Stimulated activated CD4-positive, alpha-beta T cell treated with anti-CD3 and anti-CD28 coated beads, Interleukin-15, amount 100 ng/mL, for 1 hour (primary cell): ENCODE measurements at places on chromosomes 1 and 21.

- DNase-seq, result no peak
Measured at GRCh38 chr1:33392639-33393038, 38.3 kb downstream of the PHC2 start.

DNA sequence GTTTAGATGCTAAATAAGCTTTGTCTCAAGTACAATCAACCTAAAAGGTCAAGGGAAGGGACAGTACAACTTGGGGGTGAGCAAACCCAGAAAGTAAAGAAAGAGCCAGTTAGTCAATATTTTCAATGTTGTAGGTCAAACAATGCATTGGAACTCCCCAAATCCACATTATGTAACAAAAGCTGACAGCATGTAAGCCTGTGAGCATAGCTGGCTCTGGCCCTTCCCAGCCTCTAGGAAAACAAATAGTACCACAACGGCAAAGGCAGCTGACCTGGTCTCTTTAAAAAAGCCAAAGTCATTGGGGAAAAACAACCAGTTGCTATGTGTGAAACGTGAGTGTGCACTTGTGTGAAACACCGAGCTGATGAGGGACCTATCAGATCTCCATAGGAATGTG lies 3.4 kb downstream of the CBR1 start:
- no peak for DNase-seq

- DNase-seq, result no peak
Measured at GRCh38 chr21:37592496-37592895, 225.9 kb downstream of the DYRK1A start.

DNA sequence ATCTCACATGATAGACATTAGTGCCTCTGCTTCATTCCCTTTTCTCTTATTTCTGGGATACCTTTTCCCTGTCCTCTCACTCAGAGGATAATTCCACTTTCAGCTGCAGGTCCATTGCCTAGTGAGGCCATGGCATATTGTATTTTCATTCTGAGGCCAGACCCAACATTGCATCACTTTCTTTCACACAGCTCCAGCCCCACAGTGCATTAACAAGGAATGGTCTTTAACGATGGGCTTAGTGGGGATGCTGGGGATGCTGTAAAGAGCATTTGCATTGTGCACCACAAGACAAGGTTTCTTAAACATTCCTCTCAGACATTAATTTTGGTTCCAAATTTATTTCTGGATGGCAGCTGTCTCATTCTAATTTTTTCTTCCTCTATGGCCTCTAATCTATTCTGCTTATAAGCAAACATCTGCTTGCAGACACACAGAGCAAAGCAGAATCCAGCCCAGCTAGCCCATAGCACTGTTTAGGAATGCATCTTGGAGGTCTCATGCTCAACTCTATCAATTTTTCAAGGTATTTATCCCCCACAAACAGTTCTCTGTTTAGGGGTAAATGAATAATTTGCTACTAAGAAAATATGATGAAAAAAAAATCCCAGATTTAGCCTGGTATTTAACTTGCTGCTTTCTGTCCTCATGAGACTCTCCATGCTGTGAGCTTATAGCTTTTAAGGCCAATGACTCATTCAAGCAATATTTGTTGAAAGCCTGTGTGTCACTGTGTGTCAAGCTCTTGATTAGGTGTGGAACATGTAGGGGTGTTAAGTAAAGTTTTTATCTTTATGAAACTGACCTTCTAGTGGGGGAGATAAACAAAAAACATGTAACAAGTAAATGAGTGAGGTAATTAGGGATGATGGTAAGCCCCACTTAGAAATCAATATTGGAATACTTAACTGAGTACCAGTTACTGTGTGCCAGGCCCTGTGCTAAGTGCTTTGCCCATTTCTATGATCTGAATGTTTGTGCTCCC lies 44.5 kb upstream of the CCDC190 start:
- DNase-seq, result no peak

- no peak for DNase-seq
Measured at GRCh38 chr1:30965924-30966599, 57.5 kb upstream of the SDC3 start.

DNA sequence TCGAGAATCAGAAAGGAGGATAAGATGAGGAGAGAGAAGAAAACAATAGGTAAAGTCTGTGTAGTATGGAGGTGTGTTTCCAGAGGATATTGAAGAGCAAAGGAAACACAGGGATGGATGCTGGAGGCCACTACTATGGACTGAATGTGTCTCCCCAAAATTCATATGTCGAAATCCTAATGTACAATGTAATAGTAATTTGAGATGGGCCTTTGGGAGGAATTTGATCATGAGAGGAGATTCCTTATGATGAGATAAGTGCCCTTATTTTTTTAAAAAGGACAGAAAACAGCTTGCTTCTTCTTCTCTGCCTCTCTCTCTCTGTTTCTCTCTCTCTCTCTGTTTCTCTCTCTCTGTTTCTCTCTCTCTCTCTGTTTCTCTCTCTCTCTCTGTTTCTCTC lies 602.2 kb upstream of the ADAMTS5 start:
- no peak for DNase-seq

DNA sequence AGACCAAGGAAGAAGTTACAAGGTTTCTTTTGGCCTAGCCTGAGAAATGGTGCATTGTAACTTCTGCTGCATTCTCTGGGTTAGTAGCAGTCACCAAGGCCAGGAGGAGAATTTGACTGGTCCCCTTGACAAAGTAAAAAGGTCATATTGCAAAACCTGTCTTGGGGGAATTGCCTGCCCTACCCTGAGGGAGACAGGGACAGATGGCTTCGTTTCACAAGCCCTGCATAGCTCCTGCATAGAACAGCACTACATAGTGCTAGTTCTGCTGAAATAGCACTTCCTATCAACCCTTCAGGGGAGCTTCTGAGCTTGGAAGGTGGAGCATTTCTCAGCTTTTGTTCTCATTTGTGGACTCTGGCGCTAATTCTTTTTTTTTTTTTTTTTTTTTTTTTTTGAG lies 20.4 kb upstream of the AK2 start:
- no peak for DNase-seq

GRCh38 chr21:33359446-33359845 lies 34.7 kb downstream of the IFNAR1 start:
- DNase-seq, result no peak

- DNase-seq, result no peak
Measured at GRCh38 chr1:164154622-164155021, 404.4 kb upstream of the PBX1 start.

GRCh38 chr1:228366866-228367741 lies 39.5 kb downstream of the TRIM11 start:
- no peak for DNase-seq

GRCh38 chr1:186403632-186404031 lies 28.0 kb downstream of the ODR4 start:
- no peak for DNase-seq

GRCh38 chr1:6962478-6962995 lies 177.3 kb downstream of the CAMTA1 start:
- no peak for DNase-seq

DNA sequence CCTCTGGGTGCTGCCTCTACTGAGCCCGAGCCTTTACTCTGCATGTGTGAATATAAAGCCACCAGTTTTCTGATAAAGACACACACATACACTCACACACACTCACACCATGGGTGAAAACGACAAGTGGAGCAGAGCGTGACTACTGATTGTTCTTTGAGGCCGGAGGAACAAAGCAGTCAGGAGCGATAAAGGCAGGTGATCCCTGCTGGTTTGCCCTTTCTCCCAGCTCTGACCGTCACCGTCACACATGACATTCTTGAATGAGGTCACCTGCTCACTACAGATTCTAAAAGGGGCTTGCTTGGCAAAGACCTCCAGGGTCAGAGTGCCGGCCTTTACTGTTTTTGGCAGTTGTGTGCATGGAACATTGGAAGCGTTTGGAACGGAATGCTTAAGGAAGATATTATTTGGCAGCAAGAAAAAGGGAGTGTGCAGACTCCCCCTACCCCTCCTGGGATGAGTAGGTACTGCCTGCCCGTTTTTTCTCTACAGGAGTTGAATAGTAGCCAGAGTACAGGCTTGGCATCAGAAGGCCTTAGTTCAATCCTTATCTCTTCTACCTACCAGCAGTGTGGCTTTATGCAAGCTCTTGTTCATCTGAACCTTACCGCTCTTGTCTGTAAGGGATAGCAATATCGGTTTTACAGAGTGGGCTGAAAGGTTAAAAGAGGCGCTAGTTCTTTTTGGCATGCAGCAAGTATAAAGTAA lies 79.7 kb downstream of the PBX1 start:
- DNase-seq, result no peak

GRCh38 chr1:245213066-245213831 lies 58.5 kb downstream of the KIF26B start:
- DNase-seq, result no peak

DNA sequence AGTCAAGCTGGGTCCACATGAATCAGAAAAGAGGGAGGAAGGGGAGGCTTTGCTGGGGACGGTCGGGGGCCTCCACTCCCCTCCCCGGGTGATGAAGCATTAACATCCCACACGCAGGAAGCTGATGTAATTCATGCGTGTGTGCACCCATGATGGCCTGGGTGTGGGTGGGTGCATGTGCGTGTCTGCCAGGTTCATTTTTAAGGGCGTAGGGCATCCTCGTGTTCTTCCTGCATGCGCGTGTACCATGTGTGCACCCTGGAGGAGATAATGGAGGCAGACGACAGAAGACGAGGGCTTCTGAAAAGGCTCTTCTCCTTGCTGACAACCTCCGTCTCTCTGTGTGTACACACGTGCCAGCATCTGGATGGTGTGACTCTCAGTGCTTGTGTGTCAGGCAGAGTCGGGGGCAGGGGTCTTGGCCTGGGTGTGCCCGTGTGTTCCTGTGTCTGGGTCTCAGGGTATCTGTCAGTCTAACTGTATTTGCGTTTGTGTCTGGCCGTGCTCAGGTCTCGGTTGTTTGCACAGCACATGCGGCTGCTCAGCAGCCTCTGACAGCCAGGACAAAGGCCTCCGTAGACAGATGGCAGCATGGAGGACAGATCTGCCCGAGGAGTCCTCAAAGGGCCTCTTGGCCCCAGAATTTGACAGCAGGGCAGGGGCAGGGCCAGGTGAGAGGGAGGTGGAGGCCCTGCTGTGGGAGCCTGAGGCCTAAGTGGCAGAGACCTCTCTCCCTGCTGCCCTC lies 2.4 kb downstream of the RAP1GAP start:
- DNase-seq, result no peak

DNA sequence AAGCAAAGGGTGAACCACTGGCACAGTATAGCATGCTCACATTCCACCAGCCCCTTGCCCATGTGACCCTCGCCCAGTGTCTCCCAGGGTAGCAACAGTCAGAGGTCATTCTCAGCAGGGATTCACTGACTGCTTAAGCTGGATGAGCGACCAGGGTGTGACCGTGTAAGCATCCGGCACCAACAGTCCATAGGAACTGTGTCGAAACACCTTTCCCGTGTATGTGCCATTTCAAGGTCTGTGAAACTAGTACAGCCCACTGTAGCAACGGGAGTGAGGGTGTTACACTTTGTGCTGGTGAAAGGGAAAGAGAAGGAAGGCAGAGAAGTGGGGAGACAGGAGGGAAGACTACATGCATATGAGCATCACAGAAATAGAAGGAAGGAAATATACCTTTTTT lies 10.8 kb downstream of the PIK3C2B start:
- no peak for DNase-seq

- DNase-seq, result no peak
Measured at GRCh38 chr1:184693011-184693410, 61.6 kb downstream of the EDEM3 start.

DNA sequence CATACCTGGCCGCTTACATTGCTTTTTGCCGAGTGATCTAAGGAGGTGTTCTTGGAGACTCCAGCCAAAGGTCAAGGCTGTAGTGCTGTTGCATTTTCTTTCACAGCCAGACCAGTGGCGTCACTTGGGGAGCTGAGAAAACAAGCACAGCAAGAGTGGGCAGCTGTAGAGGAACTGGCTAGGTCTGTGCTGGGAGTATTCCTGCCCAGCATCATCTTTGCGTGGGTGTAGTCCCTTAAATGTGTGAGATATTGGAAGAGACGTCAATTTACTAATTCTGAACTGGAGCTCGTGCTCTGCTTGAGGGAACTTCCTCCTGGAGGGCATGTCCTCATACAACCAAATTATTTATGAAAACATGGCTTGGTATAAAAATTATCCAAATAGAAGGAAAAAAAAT lies 10.2 kb downstream of the UBIAD1 start:
- no peak for DNase-seq

GRCh38 chr1:202807451-202807925 lies 733 bp downstream of the KDM5B start:
- no peak for DNase-seq

DNA sequence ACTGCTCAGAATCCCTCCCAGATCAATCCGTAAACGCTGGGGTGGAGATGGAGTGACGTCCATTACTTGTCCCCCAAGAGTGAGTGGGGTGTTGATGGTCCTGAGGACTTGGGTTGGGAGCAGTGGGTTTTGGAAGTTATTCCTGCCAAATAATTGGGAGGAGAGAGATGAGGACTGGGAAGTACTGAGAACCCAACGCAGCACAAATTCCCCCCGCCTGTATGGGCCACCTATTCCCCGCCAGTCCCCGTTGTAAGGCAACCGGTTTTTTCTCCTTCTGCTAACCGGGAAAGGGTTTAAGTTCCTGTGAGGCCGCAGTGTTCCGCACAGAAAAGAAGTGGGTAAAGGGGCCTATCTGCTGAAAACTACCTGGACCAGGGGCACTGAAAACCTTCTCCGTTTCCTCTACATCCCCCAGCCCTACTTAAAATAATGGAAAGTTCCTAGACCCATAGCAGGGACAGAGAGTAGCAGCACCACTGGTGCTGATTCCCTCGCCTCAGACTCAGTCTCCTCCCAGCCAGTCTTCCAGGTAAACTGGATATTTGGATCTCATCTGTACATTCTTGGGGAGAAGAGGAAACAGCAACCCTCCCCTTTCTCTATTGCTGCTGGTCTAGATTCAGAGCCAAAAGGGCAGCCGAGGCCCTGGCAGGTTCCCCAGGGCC lies 738 bp downstream of the LURAP1 start:
- DNase-seq, result no peak

DNA sequence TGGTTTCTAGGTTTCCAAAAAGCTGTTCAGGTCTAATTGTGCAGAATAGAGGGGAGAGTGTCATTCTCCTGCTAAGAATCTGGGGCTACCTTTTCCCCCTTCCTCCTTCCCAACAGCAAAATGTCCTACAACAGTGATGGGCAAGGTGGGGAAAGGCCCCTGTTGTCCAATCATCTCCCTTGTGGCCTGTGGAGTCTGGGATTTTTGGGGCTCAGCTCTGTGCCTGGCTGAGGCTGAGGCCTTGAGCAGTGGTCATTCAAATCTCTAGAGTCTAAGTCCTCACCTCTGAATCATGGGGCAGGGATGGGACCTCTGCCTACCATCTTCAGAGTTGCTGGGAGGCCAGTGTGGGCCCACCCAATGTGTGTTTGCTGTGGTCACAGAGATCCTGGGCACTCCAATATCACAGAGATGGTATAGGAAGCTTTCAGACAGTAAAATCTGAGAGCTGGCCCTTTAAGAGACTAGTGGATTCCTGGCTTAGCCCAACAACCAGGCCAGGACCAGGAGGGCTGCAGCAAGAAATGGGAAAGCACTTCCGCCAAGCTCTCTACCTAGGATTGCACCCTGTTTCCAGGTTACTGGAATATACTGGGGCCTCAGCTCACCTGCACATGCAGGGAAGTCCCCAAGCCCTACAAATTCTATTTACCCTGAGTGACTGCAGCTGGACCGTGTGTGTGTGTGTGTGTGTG lies 28.5 kb upstream of the TENT5C start:
- no peak for DNase-seq
